ENCODE measurements at places on chromosomes 2 and 18.

- DNase-seq, result no peak
Measured at GRCh38 chr2:54814389-54815147, 91.1 kb downstream of the EML6 start.

DNA sequence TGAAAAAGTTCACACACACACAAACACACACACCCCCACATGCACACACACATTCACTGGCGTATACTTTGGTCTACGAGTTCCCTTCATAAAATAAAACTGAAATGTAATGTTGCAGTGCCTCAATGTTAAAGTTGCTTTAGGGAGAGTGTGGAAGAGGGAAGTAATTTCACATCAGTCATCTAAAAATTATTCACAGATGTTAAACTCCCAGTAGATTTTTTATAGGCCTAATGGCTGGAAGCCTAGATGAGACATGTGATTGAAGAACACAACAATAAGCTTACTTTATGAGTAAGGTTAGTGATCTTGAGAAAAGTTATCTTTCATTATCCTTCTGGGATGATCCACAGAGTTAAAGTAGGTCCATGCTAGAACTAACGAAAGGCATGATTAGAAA, 506.7 kb upstream of the CNTNAP5 start:
- DNase-seq, result no peak

- DNase-seq, result peak; percentile 86
Measured at GRCh38 chr2:229445019-229445418, 173.9 kb upstream of the PID1 start.

- no peak for DNase-seq
Measured at GRCh38 chr2:59167514-59167913, 926.4 kb upstream of the FANCL start.

DNA sequence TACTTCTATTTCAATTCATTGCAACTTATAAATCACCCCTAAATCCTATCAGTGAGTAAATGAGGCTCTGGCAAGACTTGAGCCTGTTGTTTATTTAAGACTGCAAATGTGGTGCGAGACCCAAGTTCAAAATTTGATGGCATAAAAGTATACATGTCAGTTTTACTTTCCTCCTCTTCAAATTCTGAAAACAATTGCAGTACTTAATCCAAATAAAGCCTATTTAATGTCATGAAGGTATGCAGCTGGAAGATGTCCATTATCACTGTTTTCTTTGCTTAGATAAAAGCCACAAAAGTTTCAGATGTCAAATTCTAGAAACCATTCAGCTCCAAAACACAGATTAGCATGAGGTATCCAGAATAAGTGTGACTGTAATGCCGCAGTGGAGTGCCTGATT, 3.3 kb downstream of the APCDD1 start:
- DNase-seq, result no peak

- DNase-seq, result no peak
Measured at GRCh38 chr2:101858246-101858645, 133.5 kb upstream of the IL1R2 start.

GRCh38 chr18:23542461-23542860, 39.1 kb downstream of the RMC1 start:
- no peak for DNase-seq

DNA sequence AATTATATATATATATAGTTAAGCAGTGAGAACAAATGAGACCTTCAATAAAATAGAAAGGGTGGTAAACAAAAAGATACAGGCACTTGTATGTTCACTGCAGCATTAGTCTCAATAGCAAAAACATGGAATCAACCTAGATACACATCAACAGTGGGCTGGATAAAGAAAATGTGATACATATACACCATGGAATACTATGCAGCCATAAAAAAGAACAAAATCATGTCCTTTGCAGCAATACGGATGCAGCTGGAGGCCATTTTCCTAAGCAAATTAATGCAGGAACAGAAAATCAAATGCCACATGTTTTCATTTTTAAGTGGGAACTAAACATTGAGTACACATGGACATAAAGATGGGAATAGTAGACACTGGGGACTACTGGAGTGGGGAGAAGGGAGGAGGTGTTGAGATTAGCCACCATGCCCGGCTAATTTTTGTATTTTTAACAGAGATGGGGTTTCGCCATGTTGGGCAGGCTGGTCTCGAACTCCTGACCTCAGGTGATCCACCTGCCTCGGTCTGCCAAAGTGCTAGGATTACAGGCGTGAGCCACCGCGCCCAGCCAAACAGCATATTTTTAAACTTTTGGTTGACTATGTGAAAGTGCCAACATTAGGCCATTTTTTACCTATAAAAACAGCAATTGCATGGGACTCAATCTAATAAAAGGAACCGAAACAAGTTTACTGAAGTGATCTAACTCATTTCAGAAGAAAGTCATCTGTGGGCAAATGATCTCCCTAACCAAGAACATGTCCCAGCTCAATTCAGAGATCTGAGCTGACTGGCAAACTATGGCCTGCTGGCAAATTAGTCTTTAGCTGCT, 23.7 kb downstream of the ICA1L start:
- no peak for DNase-seq

DNA sequence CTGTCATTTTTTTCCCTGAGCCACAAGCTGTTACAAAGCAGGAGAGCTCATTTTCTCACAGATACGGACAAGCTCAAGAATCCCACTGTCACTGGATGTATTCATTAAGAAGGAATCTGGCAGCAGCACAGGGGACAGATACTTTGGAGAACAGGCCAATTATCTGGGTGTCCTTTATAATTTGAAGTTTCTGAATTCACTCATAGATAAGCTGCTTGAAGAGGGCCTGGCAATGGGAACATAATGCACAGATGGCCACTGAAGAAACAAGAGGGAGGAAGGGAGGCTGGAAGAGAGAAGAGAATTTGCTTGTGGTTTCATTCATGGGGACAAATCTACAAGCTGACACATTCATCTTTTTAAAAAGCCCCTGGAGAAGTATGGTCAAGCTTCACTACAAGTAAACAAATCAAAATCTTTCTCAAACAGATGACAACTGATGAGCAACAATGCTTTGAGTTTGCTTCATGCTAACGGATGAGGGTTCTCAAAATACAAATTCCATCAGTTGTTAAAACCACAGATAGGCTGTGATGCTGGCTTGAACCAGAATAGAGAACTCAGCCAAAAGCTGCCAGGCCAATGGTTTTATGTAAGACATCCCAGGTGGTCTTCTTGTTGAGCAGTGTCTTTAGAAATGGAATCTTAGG, 11.9 kb downstream of the BCL2 start:
- no peak for DNase-seq

- no peak for DNase-seq
Measured at GRCh38 chr2:26974352-26974751, 3.9 kb downstream of the MAPRE3 start.

DNA sequence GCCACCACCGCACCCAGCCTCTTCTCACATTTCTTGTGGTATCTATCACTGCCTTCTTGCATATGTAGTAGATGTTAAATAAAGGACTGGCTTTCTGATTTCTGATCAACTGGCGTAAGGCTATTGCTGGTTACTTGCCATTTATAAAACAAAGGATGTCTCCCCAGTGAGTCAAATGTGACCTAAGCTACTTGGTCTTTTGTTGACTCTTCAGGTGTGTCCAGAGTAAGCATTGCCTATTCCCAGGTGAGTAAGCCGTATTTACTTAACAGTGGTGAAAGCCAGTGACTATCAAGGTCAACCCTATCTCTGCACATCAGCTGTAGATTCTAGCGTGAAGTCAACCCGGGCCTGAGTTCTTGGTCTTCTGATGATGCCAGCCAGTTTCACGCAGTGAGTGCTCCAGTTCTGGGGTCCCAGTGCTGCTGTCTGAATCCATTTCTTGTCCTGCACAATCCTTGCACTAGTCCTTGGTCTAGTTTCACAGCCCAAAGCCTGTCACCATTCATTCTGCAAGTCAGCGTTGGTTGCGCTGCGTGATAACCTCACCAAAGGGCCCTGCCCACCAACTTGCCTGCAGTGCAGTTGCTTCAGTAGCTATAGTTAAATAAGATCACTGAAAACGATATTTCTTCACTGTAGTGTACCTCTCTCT, 120.2 kb downstream of the GBX2 start:
- no peak for DNase-seq

GRCh38 chr2:181058378-181059269, 78.2 kb downstream of the UBE2E3 start:
- DNase-seq, result no peak

GRCh38 chr18:48889115-48889941, 61.4 kb downstream of the SMAD7 start:
- peak; percentile 89 for DNase-seq

- peak; percentile 74 for DNase-seq
Measured at GRCh38 chr2:64876137-64876647, 113.0 kb upstream of the SLC1A4 start.

- DNase-seq, result no peak
Measured at GRCh38 chr2:146523196-146523595, 1321.6 kb upstream of the ACVR2A start.

- DNase-seq, result no peak
Measured at GRCh38 chr2:174074831-174075230, 109.7 kb upstream of the SP3 start.

DNA sequence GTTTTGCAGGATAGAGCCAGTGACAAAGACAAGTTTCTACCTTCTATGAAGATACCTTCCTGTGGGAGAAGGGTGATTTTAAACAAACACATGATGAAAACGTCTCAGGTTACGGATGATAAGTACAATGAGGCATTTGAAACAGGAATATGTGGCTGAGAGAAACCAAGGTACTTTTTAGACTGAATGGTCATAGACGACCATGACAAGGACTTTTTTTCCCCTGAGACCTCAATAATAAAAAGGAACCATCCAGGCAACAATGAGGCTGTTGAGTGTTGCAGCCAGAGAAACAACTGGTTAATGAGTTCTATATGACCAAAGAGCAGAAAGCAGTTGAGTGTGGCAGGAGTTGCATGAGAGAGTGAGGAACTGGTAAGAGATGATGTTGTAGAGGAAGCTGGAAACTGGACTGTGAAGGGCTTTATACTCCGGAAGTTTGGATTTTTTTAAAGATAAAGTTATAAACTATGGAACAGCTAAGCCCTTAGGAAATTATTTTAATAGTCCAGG, 306.1 kb upstream of the CYRIA start:
- DNase-seq, result no peak

- DNase-seq, result no peak
Measured at GRCh38 chr2:39849982-39850526, 71.0 kb upstream of the THUMPD2 start.

DNA sequence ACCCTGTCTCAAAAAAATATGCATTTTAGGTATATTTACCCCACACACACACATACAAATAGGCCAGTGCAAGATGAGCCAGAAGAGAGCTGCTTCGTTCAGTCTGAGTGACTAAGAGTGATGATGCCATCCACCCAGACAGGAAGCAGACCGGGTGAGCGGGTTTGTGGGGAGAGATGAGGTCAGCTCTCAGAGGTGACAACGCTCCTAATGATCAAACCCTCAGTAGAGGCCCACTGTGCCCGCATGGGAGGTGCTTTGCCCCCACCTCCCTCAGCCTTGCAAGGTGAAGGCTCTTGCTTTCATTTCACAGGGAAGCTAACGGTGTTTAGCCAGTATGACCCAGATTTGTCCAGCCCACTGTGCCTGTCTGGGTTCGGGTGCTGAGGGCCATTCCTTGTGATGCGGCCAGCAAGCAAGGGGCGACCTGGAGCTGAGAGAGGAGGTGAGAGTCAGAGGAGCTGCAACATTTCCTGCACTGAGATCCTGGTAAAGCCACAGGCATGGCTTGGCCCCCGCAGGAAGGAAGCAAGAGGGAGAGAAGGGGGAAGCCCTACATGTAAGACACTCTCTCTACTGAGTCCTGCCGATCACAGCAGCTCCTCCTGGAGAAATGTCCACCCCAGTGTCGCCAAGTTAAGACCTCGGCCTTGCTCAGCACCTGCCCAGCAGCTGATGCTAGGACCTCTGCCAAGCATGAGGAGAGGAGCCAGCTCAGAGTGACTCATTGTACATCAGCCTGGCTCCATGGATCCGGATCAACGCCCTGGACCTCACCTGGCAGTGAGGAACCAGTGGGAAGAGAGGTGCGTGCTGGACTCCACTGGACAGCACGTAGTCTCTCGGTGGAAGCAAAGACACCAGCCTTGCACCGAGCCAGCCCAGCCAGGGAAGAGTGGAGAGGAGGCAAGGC, 37.0 kb downstream of the NIFK start:
- DNase-seq, result peak; percentile 84

GRCh38 chr2:216649574-216649973, 16.4 kb downstream of the IGFBP2 start:
- DNase-seq, result peak; percentile 55
